ENCODE measurements at places on chromosomes 1 and 21.

DNA sequence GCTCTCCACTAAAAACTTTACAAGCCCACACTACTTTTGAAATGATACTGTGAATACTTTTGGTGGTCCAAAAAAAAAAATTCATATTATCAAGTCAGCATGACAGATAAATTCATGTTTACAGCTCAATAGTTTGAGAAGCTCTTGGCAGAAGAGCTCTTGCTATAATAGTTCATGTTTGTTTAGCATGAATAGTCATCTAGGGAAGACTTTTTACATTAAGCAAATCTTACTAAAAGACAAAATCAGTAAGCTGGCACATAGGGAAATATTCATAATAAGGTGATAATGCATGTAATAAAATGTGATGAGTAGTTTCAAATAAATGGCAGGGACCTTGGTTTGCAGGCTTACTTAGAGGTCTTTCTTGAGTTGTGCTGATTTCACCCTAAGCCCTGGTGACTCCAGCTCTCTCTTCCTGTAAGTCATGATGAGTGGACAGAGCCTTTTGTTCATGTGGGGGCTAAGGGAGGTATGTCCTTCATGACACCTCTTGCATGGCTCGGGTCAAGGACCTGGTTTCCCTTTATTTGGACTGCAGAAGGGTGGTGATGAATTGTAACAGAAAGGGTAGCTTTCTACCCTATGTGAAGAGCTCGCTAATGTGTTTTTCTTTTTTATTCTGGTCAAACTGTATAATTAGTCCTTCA is 166.7 kb downstream of the GABPA start:
- DNase-seq = no peak

DNA sequence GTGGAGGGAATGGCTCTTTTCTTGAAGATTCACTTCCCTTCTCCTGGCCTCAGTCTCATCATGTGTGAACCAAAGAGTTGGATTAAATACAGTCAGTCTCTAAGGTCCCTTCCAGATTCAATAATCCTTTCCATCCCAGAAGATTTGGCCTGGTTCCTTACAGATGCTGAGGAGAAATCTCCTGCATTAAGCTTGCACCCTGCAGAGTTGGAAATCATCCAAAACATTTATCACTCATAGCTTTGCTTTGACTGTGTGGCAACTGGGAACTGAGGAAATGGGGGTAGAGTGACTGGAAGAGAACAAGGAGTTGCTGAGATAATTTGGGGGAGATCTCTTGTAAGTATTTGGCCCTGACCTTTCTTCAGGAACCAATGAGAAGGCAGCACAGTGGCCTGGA is 220.5 kb upstream of the SGIP1 start:
- peak; percentile 87 for DNase-seq

DNA sequence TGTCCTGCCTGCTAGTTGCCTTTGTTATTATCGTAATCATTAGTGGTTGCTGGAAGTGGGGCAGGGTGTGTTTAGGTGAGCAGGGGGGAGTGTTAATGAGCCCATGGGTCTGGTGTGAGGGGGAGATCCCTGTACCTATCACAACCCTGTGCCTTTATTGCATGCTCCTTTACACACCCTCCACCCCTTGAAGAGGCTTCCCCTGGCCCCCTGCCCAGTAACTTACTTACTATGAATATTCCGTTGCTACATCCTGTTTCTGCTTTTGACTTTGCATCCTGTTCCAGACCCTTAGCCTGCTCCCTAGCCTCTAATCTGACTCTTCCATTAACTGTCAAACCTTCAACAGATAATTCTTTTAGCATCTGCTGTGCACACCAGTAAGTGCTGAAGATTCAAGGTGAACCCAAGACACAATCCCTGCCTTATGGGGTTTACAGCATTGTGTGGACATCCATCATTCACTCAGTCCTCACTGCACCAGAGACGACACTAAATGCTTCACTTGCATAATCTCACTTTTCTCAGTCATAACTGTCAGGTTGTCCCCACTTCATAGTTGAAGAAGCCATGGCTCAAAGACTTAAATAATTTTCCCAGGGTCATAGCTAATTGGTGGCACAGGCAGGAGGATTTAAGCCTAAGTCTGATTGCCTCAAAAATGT is 47.9 kb downstream of the CDC7 start:
- peak; percentile 78 for DNase-seq

GRCh38 chr1:12244078-12244477 is 14.2 kb downstream of the VPS13D start:
- peak; percentile 43 for DNase-seq

- DNase-seq = no peak
Observed at GRCh38 chr1:24300971-24301784, 18.0 kb upstream of the GRHL3 start.

DNA sequence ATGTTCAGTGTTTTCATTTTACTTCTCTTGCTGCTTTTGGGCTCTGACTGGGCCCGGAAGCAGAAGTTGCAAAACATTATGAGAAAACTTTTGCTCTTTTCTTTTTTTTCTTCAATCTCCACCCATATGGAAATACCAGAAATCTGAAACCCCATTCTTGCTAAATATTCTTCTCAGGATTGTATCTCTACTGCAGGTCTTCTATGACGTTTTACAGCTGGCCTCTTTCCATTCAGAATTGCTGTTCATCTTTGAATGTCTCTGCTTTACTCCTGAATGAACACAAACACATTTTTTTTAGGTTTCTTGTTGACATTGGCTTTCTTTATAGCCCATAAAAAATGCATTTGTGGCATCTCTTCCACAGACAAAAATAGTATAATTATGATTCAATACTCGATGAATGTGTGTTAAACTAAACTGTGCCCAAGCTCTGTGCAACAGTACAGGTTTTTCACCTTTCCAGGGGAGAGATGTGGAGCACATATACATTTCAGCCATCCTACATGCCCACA is 18.8 kb downstream of the PTPRC start:
- DNase-seq = no peak

DNA sequence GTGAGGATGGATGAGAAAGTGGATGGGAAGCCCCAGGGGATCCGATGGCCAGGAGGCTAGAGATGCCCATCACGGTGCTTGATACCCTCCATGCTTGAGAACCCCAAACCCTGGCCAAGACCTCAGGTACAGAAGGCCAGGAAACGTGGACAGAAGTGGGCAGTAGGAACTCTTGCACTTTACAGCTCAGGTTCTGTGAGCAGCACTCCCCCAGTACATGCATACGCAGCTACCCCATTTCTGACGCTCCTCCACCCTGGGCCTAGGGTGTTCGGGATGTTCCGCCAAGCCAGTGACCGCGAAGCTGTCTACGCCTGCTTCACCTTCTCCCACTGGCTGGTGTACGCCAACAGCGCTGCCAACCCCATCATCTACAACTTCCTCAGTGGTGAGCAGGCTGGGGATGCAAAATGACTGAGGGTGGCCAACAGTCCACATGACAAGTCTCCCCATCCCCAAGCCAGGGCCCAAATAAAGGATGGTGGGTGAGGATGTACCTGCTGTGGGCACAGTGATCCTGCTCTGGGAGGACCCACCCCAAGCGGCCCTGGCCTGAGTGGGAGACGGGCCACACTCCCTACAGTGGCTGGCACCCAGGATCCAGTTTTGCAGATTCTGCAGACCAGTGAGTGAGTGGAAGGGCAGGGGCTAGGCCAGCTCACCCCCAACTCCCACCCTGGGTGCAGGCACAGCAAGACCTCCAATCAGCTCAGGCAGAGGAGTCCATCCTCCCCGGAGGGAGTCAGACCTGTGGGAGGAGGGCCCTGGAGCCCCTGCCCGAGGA is 7.4 kb downstream of the HCRTR1 start:
- no peak for DNase-seq

- peak; percentile 69 for DNase-seq
Observed at GRCh38 chr1:96596226-96596922, 125.2 kb upstream of the PTBP2 start.

- peak; percentile 54 for DNase-seq
Observed at GRCh38 chr1:107198561-107198960, 57.7 kb downstream of the NTNG1 start.

GRCh38 chr1:173476665-173477285 is 360 bp upstream of the PRDX6 start:
- DNase-seq = peak; percentile 99

DNA sequence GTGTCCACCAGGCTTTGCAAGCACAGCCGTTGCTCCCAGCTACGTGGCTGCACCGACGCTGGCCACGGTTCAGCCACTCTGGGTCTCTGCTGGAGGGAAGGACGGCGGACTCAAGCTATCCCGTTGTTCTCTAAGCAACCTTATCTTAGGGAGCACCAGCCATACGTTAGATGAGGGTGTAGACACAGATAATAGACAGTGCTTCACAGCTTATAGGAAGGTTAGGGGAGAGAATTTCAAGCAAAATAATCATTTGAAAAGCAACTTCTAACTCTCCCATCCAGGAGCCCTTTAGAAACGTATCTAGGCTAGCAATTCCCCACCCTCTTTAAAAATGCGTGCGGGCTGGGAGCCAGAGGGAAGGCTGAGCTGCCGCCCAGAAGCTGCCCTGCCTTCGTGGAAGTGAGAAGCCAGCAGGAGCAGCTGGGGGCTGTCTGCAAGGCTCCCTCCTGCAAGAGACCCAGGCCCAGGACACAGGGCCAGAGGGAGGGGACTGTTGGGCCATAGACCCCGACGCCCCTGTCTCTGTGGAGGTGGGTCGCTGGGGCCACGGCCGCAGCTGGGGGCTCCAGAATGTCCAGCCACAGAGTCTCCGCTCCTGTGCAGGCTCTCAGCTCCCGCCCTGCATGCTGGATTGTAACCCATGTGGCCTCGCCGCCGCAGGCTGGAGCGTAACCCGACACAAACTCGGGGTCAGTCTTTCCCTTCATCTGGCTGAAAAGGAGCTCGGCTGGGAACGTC is 31.2 kb upstream of the COL6A2 start:
- no peak for DNase-seq

DNA sequence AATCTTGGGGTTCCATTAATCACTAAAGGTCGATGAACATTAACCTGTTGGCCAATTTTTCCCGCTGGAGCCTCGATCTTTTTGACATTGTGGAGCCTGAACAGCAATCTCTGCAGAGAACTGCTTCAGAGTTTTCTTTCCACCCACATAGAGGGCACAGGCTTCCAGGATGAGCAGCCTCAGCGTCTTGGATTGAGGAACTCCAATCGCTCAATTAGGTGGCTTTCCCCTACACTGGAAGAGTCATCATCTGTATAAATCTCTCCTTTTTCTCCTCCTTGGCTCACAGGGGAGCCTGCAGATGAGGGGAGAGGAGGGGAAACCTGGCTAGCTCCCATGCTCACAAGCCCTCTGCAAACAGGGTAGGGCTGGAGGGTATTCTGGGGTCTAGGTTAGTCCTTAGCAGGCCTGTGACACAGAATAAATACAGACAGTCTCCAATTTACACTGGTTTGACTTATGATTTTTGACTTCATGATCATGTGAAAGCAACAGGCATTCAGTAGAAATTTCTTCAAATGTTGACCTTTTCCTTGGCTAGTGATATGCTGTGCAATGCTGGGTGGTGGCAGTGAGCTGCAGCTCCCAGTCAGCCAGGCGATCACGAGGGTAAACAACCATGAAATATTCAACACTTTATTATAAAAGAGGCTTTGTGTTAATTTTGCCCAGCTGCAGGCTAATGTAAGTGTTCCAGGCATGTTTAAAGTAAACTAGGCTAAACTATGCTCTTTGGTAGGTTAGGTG is 80.8 kb downstream of the PGBD5 start:
- DNase-seq = no peak

- DNase-seq = no peak
Observed at GRCh38 chr1:72432645-72433267, 150.4 kb upstream of the NEGR1 start.

DNA sequence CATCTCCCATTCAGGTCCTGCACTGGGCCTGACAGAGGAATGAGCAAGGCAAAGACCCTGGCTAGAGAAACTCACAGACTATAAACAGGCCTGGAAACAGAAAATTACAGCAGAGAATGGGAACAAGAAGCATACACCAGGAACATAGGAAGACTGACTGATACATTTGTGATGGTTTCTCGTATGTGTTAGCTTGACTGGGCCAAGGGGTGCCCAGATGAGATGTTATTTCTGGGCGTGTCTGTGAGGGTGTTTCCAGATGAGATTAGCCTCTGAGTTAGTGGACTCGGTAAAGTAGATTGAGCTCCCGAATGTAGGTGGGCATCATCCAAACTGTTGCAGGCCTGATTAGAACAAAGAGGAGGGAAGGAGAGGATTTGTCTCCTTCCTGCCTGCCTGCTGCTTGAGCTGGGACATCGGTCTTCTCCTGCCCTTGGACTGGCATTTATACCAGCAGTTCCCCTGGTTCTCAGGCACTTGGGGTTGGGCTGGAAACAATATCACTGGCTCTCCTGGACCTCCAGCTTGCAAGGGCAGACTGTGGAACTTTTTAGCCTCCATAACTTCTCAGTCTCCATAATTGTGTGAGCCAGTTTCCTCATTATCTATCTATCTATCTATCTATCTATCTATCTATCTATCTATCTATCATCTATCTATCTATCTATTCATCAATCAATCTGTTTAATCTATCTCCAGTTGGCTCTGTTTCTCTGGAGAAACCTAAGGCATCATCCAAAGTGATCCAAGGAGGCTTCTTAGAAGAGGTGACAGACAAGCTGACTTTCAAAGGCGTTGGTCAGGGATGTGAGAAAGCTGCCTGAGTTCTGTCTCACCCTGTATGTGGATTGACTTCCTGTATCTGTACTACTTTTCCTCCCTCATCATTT is 9.7 kb upstream of the FOXO6 start:
- DNase-seq = no peak

GRCh38 chr1:28470146-28470545 is 35.7 kb upstream of the RCC1 start:
- DNase-seq = no peak

DNA sequence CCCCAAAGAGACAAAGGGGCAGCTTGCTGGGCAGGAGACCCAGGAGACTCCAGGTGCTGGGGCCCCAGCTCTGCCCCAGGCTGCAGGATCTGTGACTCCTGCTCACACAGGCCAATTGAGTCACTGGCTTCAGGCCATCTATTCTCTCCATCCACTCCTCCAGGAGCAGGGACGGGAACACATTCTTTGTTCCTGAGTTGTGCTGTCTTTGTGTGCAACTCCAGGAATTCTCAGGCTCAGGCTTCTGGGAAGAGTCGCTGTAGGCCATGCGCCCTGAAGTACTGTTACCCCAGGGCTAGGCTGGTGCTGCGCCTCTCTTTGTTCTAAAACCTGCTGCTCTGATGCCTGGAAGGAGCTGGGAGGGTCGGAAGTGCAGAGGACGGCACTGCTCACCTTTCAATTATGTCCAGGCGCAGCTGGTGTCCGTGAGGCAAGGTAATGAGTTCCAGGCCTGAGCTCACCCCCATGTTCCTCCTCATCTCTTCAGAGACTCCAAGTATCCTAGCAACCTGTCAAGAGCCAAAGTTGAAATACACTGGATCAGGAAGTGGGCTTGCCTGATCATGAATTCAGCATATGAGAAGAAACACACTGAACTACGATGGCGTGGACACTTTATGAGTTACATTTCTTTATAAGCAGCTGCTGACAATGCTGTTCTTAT is 105.9 kb downstream of the BCAR3 start:
- DNase-seq = no peak
